IMR-90 (cell line): ENCODE measurements at places on chromosomes 4 and X. TPM values are rescaled to one million over a fixed set of nuclear protein-coding genes. Genes with fewer than 3 reads are reported as not detected.

Gene VEGFD
- under 0.01 and 0.18 TPM in 2 replicates for total RNA-seq

Gene CFI
- 0.18 and 0.28 TPM in 2 replicates for total RNA-seq

Gene BBS12
- 5.0 and 5.9 TPM in 2 replicates for total RNA-seq

Gene CSAG3
- not detected in 2 replicates for total RNA-seq

Gene CRMP1
- total RNA-seq = 4.1 and 4.4 TPM in 2 replicates

Gene RNF150
- total RNA-seq = 10.6 and 18.1 TPM in 2 replicates
